ENCODE measurements at places on chromosomes 12 and 14.

DNA sequence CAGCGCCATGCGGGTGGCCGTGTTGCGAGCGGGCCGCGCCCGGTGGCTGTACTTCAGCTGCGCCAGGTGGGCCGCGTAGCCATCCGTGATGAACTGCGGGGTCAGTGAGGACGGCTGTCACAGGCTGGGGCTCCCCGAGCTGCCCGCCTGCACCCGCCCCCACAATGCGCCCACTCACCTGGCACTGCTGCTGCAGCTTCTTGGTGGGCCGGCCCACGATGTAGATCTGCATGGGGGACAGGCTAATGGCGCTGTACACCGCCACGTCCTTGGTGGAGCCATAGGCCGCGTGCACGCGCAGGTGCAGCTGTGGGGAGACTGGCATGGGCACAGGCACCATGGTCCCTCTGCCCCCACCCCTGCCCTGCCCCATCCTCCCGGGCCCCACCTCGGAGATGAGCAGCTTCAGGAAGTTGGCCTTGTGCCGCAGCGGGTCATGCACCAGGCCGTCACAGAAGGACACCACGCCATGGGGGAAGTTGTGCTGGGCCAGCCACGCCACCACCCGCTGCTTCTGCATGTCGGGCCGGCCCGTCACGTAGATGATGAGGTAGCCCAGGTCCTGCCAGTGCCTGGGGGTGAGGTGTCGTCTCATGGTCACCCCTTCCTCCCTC lies 5.9 kb downstream of the ARL6IP4 start:
- H3K27ac ChIP-seq = no peak overlapping the region
- DNase-seq = no peak
- no peak overlapping the region for H3K4me3 ChIP-seq
- H3K4me1 ChIP-seq = peaks cover 43% of the 10 kb centered on the region

DNA sequence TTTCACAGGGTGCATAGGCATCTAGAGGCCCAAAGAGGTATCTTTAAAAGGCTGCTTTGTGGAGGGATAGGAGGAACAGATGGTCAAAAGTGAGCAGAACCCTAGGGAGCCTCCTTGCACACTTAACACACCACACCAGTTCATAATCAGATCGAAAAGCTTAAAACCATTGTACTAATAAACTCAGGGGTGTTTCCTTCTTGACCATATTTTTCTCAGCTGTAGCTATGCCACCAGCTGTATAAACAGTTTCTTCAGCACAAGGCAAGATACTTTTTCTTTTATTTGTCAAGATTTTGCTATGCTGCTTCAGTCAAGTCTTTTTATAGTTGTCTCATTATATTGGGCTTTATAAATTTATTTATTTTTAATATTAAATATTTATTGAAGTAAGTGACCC lies 88.7 kb downstream of the RIC8B start:
- no peak overlapping the region for H3K27ac ChIP-seq
- H3K4me3 ChIP-seq = no peak overlapping the region
- peaks cover 3% of the 10 kb centered on the region for H3K36me3 ChIP-seq
- H3K27me3 ChIP-seq = no peaks in the 10 kb centered on the region
- no peaks in the 10 kb centered on the region for H3K4me1 ChIP-seq
- no peak for DNase-seq

GRCh38 chr14:65704850-65705249 lies 292.3 kb downstream of the FUT8 start:
- H3K27ac ChIP-seq = no peak overlapping the region
- DNase-seq = no peak
- no peaks in the 10 kb centered on the region for H3K27me3 ChIP-seq

GRCh38 chr12:91744597-91744996 lies 401.0 kb downstream of the BTG1 start:
- no peak overlapping the region for H3K4me3 ChIP-seq
- DNase-seq = no peak

DNA sequence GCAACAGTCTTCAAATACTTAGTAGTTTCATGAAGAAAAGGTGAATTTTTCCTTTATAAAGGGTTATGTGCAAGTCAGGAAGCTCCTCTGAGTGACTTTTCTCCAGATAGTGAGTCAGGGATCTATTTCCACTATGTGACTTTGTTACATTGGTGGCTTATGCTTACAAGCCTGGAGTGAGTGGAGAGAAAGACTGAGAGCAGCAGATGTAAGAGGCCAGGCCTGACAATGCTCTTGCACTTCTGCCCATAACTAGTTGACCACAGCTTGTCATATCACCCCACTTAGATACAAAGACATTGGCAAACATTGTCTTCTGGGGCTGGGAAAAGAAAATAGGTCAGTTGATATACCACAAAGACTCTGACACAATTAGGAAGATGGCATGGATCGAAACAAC lies 236.5 kb downstream of the PDZRN4 start:
- H3K36me3 ChIP-seq = no peaks in the 10 kb centered on the region
- H3K27me3 ChIP-seq = no peaks in the 10 kb centered on the region
- no peak overlapping the region for H3K4me3 ChIP-seq
- no peaks in the 10 kb centered on the region for H3K4me1 ChIP-seq

DNA sequence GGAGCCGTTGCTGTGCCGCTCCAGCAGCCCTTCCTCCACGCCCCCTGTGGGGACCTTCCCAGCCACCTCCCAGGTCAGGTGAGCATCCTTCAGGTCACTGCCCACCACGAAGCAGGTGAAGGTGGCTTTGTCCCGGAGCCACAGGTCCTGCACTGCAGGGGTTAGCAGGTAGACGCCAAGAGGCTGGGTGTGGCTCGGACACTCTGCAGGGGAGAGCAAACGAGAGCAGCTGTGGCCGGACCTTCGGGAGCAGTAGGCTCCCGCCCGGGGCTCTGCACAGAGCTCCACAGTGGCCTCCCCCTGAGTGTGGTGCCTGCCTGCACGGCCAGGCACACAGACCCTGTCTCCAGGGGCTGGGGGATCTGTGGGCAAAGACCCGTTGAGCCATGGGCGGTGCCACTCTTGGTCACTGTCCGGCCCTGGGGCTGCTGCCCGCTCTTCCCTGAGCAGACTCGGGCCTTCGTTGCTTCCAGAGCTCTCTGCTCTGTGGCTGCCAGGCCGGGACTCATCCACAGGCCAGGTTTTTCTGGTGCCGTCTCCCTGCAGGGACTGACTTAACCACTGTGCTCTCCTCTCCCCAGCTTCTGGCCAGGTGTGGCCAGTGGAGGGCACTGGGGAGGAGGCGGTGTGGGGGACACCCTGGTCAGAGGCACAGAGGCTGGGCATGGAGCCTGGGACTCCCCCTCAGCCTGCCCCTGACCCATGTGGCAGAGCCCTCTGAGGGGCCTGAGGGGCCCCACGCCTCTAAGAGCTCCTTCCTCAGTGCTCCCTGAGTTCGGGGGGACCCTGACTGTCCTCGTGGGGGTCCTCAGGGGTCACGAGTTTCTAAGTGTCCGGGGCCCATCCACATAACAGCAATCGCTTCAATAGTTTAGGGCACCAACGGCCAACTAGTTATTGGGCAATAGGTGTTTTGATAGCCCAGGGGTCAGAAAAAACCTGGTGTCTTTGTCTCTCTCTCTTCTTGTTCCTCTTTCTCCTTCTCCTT lies 314.9 kb downstream of the TMEM121 start:
- no peak overlapping the region for H3K27ac ChIP-seq
- no peaks in the 10 kb centered on the region for H3K36me3 ChIP-seq
- H3K27me3 ChIP-seq = no peaks in the 10 kb centered on the region
- no peak overlapping the region for H3K4me3 ChIP-seq
- H3K4me1 ChIP-seq = no peaks in the 10 kb centered on the region
- DNase-seq = no peak

- no peaks in the 10 kb centered on the region for H3K27me3 ChIP-seq
- no peaks in the 10 kb centered on the region for H3K4me1 ChIP-seq
- H3K4me3 ChIP-seq = no peak overlapping the region
- no peaks in the 10 kb centered on the region for H3K36me3 ChIP-seq
- no peak for DNase-seq
Measured at GRCh38 chr12:77372494-77372893, 307.1 kb upstream of the E2F7 start.

DNA sequence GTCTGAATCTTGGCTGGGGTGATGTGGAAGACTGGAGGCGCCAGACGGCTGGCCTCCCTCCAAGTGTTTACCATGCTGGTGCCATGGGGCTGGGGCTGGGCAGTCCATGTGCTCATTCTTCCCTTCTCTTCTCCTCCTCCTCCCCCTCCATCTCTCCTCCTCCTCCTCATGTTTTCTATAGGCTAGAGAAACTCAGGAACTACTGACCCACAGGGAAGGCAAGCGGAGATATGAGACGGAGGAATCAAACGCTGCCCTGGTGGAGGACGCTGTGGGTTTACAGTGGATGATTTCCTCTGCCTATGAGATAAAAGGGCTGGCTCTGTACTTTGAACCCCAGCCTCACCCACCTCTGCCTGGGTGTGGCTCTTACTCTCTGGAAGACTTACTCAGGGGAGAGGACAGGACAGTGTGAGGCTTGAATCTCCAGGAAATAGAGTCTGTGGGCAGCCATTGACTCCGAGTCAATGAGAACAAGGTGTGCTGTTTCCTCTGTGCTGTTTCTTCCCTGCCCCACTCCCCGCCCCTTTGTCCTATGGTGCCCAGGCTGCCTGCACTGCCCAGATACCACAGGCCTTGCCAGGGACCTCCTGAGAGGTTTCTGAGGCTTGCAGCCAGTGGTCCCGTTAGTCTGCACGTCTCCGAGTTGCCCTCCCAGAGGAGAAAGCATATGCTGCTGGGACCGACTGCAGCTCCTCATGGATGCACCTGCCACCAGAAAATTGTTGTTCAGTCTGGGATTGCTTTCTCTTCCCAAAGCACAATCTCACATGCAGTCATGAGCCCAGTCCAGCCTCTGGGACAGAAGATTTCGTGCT lies 132.6 kb upstream of the ARHGAP5 start:
- H3K27me3 ChIP-seq = no peaks in the 10 kb centered on the region
- H3K27ac ChIP-seq = peak overlapping the region; percentile 71
- no peak overlapping the region for H3K4me3 ChIP-seq
- H3K36me3 ChIP-seq = no peaks in the 10 kb centered on the region
- peak; percentile 73 for DNase-seq
- peaks cover 9% of the 10 kb centered on the region for H3K4me1 ChIP-seq

DNA sequence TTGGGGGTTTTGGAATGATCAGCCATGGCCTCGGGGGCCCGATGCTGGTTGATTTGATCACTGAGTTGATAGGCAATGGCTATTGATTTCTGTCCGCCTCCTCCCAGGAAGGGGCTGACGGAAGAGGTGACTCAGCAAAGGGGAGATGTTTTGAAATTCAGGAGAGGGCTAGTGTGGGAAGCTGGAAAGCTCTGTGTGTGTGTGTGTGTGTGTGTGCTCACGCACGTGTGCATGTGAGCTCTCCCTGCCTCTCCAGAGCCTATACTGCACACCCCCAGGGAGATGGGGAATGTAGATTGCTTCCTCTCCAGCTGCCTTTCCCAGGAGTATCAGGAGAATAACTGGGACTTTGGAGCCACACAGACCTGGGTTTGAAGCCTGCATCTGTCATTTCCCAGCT lies 184.9 kb upstream of the MYL2 start:
- no peak overlapping the region for H3K4me3 ChIP-seq
- H3K27ac ChIP-seq = no peak overlapping the region
- H3K36me3 ChIP-seq = no peaks in the 10 kb centered on the region
- H3K27me3 ChIP-seq = no peaks in the 10 kb centered on the region

- H3K4me3 ChIP-seq = peak overlapping the region; percentile 74
- H3K27me3 ChIP-seq = no peaks in the 10 kb centered on the region
- H3K4me1 ChIP-seq = peaks cover 66% of the 10 kb centered on the region
- peaks cover 35% of the 10 kb centered on the region for H3K36me3 ChIP-seq
- H3K27ac ChIP-seq = peak overlapping the region; percentile 97
Measured at GRCh38 chr12:6384499-6385436, 806 bp downstream of the LTBR start.

DNA sequence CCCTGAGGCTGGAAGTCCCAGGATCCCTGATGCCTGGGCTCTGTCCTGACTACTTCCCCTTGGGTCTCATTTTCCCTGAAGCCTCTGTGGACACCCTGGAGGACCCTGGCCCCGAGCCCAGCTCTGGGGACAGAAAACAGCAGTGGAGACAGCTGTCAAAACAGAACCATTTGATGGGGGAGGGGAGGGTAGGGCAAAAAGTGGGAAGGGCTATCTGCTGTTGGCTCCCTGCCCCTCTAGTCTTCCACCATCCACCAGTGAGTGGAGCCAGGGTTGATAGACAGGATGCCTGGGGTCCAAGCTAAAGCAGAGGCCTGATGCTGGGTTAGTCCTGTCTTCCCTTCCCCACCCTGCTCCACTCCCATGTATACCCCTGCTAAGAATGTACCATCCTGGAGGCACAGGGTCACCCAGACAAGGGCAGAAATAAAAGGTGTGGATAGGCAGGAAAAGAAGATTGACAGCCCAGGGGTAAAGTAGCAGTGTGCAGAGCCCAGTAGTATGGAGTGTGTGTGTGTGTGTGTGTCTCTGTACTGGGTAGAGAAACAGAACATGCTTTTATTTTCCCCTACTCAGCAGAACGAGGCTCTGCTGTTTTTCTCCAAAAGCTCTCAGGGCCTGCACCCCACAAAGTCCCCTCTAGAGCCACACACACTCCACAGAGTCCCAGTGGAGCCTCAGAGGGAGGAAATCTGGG lies 9.8 kb downstream of the ZNF385A start:
- H3K36me3 ChIP-seq = no peaks in the 10 kb centered on the region
- peak overlapping the region; percentile 31 for H3K27ac ChIP-seq
- H3K4me1 ChIP-seq = peaks cover 62% of the 10 kb centered on the region
- no peak overlapping the region for H3K4me3 ChIP-seq
- no peaks in the 10 kb centered on the region for H3K27me3 ChIP-seq
- DNase-seq = no peak

DNA sequence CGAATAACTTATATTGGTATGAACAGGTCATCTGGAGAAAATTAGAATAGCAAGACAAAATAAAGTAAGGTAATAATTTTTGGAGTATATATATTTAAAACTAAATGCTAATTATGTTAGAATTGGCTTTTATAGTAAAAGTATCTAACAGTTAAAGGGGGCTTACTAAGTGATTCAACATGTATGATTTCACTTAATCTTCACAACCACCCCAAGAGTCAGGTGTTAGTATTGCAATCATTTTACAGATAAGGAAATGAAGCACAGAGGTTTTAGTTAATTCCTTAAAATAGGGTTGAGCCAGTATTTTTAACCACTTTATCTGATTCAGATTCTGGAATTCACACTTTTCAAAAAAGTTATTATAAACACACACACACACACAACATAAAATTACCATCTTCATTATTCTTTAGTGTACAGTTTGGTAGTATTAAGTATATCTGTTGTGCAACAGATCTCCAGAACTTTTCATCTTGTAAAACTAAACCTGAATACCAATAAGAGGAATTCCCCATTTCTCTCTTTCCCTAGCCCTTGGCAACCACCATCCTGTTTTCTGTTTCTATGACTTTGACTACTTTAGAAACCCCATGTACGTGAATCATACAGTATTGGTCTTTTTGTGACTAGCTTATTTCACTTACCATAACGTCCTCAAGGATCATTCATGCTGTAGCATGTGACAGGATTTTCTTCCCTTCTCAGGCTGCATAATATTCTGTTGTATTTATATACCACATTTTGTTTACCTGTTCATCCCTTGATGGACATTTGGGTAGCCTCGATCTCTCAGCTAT lies 12.5 kb downstream of the A2M start:
- no peaks in the 10 kb centered on the region for H3K27me3 ChIP-seq
- peaks cover 9% of the 10 kb centered on the region for H3K36me3 ChIP-seq
- no peak for DNase-seq
- no peaks in the 10 kb centered on the region for H3K4me1 ChIP-seq
- no peak overlapping the region for H3K4me3 ChIP-seq
- H3K27ac ChIP-seq = no peak overlapping the region

- DNase-seq = peak; percentile 82
- no peak overlapping the region for H3K4me3 ChIP-seq
- no peaks in the 10 kb centered on the region for H3K4me1 ChIP-seq
- H3K27me3 ChIP-seq = peaks cover 8% of the 10 kb centered on the region
- H3K27ac ChIP-seq = no peak overlapping the region
Measured at GRCh38 chr12:5171701-5172100, 128.0 kb downstream of the KCNA5 start.

All from stomach (tissue), 19 donors.